ENCODE measurements at places on chromosomes 4 and X.

DNA sequence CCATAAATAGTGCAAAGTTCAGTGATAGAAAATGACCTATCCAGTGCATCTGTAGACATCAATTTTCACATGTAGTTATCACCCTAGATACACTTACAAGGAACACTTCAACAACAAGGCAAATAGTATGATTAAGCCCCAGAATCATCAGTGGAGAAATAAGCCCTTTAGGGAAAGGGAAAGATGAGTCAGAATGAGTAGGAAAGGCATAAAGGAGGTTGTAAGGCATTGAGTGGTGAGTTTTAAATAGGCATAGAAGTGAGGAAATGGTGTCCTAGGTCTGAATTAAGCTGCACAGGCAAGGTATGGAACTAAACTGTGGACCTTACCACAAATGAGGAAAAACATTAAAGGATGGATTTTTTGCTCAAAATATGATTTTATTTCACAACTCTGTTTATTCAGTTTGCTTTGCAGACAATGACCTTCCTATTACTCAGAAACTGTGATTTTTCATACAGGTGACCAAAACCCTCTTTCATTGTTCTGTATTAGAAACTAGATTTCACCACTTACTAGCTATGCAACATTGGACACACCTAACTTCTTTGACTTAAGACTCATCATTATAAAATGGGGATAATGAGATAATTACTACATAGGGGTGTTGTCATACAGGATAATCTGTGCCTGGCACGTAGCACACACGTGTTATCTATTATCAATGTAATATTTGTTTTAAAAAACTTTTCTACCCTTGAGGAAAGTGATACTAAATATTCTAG is 57.0 kb upstream of the MAP9 start:
- no peak for DNase-seq

GRCh38 chr4:6499238-6499600 is 26.8 kb upstream of the PPP2R2C start:
- no peak for DNase-seq

- DNase-seq = no peak
Observed at GRCh38 chrX:49269767-49270248, at the start of gene PPP1R3F. Gene PPP1R3F, plus strand, starts transcription at chrX:49269793. Its CDS starts 77 bp downstream, at chrX:49269870.

DNA sequence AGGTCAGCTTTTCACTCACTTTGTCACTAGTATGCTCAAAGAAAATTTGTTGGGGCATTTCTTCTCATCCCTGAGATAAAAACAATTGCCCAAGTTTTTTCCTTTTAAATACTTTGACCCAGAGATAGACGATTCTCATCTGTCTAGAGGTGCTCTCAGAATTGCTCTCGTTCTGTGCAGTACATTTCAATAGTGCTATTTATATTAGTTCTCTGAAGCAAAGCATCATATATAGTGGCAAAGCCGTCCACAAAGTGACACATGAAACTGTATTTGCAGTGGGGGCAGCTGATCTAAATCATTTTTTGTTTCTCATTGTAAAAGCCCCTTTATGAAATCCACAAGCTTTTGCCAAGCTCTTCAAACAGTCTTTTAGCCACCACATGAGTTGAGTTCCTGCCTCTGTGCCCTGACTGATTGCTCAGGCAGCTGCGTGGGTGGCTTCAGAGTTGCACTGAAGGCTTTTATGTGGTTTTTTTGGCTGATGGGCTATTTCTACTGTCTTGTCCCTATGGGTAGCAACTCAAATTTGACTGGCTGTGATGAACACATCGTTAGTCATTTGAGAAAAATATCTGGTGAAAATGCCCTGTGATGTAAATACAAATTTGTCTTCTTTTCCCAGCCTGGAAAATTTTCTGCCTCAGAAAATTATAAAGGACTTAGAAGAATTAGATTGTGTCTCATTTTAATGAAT is 119.1 kb upstream of the OTUD4 start:
- peak; percentile 12 for DNase-seq

DNA sequence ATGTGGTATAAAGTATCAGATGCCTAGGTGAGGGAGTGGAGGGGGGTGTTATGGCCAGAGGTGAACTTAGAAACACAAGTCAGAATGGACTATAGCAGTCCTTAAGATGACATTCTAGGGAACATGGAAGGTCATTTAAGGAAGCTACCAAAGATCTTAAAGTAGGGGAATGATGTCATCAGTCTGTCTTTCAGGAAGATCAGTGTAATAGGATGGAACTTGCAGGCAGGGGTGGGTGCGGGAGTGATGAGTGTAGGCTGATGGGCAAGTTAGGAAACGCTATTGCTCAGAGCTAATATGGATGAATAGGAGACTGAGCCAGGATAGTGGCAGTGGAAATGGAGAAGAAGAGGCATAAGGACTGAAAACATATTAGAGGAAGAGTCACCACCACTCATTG is 27.5 kb upstream of the CWH43 start:
- no peak for DNase-seq

- no peak for DNase-seq
Observed at GRCh38 chr4:8391972-8392371, 48.6 kb downstream of the ACOX3 start.
